ENCODE measurements at places on chromosomes 6 and 20.

GRCh38 chr6:122429323-122429722, 29.9 kb downstream of the HSF2 start:
- DNase-seq = no peak

DNA sequence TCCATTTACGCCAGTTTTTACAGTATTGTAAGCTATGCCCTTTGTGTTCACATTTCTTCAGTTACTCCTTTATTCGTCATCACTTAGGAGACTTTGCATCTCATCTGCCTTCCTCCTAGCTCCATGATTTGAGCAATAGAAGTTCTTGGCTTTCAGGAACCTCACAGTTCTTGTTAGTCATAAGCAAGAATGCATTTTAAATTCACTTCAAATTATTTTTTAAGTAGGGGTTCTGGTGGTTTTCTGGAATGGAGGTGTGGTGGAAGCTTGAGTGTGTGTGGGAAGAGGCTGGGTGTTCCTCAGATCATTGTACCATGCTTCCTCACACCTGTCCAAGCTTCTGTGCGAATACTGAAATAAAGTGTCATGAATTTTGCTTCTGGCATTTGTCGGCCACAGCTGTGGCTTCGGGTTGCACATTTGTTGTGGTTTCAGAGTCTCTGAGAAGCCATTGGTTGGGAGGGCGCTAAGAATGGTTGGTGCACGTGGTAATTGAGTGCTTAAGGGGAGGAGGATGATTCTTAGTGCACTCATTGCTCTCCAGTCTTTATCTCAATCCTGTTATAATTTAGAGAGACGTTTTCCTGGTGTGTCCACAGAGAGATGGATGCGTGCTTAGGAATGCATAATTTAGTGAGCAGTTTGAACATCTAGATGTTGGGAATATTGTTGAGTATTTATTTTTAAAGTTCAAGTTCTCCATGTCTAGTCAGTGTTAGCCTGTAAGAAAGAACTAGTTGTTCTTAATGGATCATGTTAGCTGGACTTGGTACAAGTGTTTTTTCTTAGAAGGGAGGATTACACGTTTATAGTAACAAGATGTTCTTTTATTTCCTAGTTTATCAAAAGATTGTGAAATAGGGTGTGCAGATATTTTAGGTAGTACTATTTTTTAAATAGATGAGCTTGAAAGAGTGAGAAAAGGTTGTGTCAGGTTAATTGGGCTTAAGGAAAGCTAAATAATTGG, 31.9 kb downstream of the FOXO3 start:
- DNase-seq = no peak

DNA sequence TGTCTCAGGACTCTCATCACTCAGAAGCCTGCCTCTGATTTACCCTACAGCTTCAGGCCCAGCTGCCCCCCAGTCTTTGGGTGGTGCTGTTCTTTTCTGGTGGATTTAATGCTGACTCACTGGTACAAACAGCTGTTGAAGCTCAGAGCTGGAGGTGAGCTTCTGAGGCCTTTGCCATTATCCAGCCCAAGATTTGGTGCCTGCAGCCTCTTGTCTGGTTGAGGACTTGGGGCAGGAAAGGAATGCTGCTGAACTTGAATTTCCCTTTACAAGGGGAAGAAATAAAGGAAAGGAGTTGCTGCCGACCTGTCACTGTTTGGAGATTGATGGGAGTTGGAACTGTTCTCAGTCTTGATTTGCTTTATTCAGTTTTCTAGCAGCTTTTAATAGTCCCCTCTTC, 19.8 kb downstream of the ABCF1 start:
- no peak for DNase-seq

- no peak for DNase-seq
Measured at GRCh38 chr6:5850848-5851255, 155.9 kb downstream of the NRN1 start.
